NCI-H1417 (cell line): ENCODE measurements at places on chromosomes 12 and 14.

- no peak for DNase-seq
Observed at GRCh38 chr14:80419769-80420168, 208.5 kb upstream of the DIO2 start.

DNA sequence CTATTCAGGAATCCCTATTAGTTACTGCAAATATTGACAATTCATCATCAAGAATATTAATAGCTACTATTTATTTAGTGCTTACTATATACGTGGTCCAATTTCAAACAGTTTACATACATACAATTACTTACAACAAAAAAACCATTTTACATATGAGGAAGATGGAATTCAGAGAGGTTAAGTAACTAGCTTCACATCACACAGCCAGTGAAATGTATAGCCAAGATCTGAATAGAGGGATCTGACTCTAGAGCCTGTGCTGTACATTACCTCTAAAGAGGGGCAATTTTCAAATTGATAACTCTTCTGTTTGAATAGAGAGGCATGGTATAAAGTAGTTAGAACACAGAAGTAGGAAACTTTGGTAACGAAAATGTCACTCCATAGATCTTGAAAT is 18.3 kb downstream of the SOX5 start:
- DNase-seq: no peak

GRCh38 chr12:30072824-30073223 is 289.1 kb upstream of the TMTC1 start:
- DNase-seq: no peak

GRCh38 chr12:42846782-42847181 is 257.2 kb upstream of the PRICKLE1 start:
- no peak for DNase-seq

GRCh38 chr14:103400537-103400936 is 15.3 kb downstream of the MARK3 start:
- no peak for DNase-seq

DNA sequence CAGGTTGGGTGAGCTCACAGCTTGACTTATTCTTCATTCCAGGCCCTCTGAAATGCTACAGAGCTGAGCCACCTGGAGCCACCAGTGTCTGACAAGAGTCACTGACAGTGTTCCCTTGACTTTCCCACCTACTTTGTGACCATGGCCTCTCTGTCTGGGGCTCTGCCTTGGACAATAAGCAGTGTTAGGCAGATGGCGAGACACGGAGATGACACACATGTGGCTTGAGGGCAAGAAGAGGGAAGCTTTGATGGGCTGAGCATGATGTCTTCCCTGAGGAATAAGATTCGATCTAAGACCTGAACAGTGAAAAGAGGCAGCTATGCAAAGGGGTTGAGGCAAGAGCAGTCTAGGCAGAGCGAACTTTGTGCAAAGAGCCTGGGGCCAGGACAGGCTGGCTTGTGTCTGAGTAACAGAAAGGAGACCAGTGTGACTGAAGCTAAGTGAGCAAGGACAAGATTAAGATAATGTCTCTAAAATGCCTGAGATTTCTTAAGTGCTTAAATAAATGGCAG is 105.5 kb downstream of the NUAK1 start:
- no peak for DNase-seq

DNA sequence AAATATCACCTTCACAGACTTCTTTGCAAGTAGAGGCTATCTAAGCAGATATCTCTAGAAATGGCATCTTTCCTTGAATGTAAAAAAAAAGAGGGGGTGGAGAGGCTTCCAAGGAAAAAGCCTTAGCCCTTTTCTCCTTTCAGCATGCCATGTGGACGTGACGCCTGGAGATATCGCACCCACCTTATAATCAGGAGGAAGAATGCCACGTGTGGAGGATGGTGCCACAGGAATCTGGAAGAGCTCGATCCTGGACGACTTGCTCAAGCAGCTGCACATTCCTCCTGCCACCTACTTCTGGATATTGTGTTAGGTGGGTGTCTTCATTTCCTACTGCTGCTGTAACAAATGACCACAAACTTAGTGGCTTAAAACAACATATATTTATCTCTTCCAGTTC is 203.6 kb downstream of the NUAK1 start:
- DNase-seq: no peak

GRCh38 chr12:12719496-12719895 is 2.3 kb downstream of the CDKN1B start:
- DNase-seq: no peak

GRCh38 chr12:50740307-50740706 is 23.6 kb upstream of the ATF1 start:
- no peak for DNase-seq

DNA sequence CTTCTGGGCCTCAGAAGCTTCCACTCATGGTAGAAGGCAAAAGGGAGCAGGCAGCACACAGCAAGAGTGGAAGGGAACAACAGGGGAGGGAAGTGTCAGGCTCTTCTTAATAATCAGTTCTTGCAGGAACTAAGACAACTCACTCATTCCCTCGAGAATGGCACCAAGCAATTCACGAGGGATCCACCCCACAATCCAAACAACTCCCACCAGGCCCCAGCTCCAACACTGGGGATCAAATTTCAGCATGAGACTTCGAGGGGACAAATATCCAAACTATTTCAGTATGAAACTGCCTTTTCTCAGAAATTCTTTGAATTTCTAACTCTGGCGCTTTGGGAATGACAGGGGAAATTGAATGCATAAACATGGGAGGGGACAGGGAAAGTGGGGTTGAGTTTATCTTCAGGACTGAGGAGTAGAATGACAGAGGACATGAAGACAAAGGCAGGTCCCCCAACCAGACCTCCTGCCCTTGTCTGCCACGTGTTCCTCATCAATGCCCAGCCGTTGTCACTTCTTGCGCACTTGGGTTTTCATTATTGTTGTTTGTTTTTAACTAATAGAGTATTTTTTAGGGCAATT is 24.6 kb upstream of the APOF start:
- no peak for DNase-seq

GRCh38 chr14:61923348-61923747 is 161.1 kb downstream of the SNAPC1 start:
- peak; percentile 44 for DNase-seq

DNA sequence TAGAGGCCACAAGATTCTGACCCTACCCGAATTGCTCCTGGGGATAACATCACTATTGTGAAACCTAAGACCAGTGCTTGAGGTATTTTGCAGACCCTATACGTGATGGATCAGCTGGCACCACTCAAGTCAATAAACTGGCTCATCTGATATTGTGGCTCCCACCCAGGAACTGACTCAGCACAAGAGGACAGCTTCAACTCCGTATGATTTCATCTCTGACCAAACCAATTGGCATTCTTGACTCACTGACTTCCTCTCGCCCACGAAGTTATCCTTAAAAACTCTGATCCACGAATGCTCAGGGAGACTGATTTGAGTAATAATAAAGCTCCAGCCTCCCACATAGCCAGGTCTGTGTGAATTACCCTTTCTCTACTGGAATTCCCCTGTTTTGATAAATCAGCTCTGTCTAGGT is 1036.1 kb upstream of the TMEM132C start:
- DNase-seq: no peak

DNA sequence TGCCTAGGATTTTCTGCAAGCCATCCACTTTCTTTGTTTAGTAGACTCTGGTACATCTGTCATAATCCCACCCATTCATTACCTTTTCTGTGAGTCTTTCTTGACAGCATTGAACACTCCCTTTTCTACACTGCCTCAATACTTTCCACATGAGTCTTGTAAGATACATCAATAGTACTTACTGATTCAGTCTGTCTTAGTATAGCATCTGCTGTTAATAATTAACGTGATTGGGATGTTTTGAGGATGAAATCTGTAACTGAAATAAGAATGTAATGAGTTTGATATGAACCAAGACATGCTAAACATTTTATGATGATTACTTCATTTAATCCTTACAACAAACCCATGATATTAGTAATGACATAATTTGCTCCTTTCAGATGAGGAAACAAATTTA is 196.2 kb upstream of the FOXG1 start:
- no peak for DNase-seq

DNA sequence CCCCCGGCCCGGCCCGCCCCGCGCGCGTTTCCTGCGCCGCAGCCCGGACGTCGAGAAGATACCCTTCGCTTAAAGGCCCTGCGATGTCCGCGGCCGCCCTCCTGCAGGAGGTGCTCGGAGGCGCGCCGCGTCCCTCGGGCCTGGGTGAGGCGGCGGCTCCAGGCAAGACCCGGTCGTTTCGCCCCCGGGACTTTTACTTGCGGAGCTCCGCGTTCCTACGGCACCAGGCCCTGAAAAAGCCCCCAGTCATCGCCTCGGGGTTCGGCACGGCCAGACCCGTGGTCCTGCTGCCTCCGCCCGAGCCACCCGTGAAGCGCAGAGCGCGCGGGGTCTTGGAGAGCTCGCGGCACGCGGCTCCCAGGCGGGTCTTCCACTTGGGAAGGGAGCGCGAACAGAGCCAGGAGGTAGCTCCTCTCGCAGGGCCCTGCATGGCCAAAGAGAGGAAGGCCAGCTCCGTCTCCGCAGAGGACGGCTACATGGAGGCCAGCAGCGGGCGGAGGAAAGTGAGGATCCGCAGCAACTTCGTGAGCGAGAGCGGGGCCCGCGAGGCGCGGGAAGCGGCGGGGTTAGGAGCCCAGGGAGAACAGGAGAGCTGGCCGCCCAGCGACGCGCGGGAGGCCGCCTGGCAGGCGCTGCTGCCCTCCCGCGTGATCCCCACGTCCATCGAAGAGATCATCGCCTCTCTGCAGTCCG is 26.9 kb downstream of the TTC6 start:
- DNase-seq: no peak

DNA sequence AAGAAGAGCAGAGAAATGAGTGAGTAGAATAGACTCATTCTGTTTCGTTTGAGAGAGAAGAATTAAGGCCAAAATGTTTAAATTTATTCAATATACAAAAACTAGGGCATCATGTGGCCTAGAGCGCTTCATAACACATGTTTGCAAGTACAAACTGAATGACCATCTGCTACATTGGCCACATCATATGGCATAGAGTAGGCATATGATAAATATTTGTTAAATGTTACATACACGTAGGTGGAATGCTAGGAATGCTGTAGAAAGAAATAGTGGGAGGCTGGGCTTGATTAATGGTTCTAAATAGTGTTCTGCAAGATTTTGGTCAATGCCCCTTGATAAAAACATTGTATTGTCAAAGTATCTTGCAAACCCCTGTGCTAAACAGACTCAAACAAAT is 10.8 kb downstream of the MGP start:
- DNase-seq: no peak

GRCh38 chr12:95365912-95366311 is 108.0 kb upstream of the METAP2 start:
- no peak for DNase-seq

DNA sequence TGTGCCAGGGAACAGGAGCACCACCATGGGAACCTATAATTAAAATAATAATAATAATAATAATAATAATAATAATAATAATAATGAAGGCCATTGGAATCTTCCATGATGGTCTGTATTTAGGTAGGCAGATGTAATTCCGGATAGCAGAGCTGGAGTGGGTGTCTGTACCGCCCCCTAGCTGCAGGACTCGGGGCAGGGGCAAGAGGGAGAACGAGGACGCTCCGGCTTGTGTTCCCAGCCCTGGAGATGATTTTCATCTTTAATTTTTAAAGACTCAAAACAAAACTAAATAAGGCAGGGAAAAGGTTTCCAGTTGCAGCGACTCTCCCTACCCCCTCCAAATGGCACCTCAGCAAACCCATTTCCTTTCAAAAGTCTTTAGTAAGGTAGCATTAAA is 501.1 kb downstream of the VRK1 start:
- DNase-seq: no peak

GRCh38 chr14:36818246-36818645 is 156.6 kb downstream of the PAX9 start:
- peak; percentile 30 for DNase-seq

- DNase-seq: no peak
Observed at GRCh38 chr12:68368327-68368726, 36.2 kb upstream of the MDM1 start.

DNA sequence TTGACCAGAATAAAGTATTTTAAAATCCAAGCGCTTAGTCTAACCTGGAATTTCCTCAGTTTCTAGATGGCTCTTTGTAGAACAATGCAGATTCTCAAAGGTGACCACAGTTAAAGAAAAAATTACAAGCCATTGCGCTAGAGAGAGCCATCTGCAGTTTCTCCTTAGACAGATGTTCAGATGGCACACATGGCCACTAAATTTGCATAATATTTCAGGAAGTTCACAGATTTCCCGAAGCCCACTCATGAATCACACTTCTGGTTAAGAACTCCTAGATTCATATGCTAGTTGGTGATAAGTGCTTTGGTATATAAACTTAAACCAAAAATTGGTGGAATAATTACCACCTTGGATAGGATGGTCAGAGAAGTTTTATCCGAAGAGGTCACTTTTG is 749 bp downstream of the AKAP3 start:
- no peak for DNase-seq

DNA sequence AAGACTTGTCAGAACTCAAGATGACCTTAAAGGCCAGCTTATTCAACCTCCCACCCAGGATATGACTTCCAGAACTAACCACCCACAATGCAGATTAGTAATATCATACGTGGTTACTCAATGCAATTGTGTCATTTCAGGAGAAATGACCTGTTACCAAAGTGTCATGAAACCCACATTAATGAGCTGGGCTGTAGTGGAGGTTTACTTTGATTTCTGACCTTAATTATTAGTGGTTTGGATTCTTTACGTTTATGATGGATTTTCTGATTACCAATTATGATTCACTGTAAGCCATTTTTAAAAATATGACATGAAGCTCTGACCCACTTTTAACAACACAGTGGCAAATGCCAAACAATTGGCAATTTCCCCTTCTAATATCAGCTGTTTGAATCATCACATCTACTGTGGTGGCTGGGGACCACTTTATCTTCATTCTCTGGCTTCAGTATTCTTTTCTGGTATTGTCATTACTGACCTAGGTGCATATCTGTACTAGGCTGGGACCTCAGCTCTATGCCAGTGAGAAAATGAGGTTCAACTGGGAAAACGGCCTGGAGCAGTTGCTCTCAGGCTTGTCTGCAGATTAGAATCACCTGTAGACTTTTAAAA is 223.3 kb downstream of the RGS6 start:
- DNase-seq: no peak

GRCh38 chr12:19036673-19037357 is 92.7 kb upstream of the PLEKHA5 start:
- no peak for DNase-seq

- peak; percentile 32 for DNase-seq
Observed at GRCh38 chr12:63802012-63802608, 22.4 kb downstream of the RXYLT1 start.

GRCh38 chr14:73944432-73945158 is 5.3 kb downstream of the FAM161B start:
- DNase-seq: no peak

GRCh38 chr12:87441511-87441910 is 587.7 kb downstream of the C12orf50 start:
- DNase-seq: no peak

- DNase-seq: no peak
Observed at GRCh38 chr12:114272605-114273004, 133.3 kb downstream of the TBX5 start.

- no peak for DNase-seq
Observed at GRCh38 chr12:87413784-87414183, 615.4 kb downstream of the C12orf50 start.

DNA sequence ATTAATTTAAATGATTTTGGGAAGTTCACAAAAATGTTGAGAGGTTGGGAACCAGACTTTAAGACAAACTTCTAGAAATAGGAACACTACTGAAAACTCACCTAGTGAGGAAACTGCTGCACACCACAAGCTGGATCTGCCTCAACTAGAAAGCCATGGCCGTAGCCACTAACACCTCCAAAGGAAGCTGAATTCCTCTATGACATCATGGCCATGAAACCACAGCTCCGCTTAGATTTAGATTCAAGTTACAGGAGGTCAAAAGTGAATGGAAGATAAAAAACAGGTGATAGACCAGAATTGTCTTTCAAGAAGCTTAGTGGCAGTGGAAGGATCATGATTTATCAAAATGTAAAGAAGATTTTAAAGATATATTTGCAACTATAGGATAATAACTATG is 208.8 kb upstream of the ALG10 start:
- no peak for DNase-seq
